ENCODE measurements at places on chromosomes 4 and X.

DNA sequence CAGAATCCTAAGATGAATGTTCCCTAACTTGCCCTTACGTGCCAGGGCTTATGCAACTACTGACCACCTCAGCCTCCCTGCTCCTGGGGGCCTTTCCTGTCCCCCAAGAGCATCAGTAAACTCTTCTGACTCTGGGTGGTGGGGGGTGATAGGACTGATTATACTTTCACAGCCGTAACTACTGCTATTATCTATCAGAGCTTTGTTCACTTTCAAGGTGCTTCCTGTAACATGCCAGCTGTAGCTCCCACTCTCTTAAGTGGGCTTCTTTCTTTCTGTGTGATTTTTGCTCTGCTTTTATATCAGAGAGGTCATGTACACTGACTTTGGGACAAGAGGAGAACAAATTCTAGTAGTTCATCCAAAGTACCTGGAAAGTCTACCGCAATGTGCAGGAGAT lies 25.3 kb downstream of the SPINK2 start:
- no peak for DNase-seq

DNA sequence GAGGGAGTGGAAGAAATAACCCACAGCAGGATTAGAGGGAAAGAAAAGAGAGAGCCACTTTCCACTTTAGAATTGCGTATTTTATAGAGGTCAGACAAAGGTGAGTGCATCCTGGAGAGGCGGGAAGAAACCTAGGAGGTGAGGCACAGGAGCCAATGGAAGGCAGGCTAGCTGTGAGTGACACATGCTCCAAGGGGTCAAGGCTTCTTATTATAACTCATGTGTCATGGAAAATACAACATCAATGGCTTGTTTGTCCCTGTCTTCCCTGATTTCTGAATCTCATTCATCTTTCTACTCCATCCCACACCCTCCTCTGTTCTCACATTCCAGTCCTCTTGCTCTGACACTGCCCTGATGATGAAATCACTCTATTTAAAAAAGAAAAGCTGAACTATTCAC lies 14.4 kb downstream of the ANXA3 start:
- DNase-seq = no peak

GRCh38 chrX:103002576-103002975 lies 61.4 kb downstream of the BEX1 start:
- DNase-seq = peak; percentile 18

GRCh38 chr4:189765736-189766135 lies 174.9 kb upstream of the FRG1 start:
- no peak for DNase-seq

- no peak for DNase-seq
These were observed 885.0 kb upstream of the EPHA5 start for GRCh38 chr4:66555301-66555700.

DNA sequence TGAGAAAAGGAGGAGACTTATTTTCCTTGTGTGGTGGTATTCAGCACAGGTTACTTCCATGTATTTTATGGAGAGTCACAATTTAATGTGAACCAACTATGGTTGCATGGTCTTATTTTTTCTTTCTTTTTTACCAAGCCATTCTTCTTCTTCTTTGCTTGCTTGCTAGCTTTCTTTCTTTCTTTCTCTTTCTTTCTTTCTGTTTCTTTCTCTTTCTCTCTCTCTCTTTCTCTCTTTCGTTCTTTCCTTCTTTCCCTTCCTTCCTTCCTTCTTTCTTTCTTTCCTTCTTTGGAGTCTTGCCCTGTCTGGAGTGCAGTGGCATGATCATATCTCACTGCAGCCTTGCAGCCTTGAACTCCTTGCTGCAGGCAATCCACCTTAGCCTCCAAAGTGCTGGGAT lies 68.9 kb downstream of the DOCK11 start:
- DNase-seq = no peak

GRCh38 chr4:85837439-85837733 lies 362.4 kb downstream of the ARHGAP24 start:
- no peak for DNase-seq

GRCh38 chrX:74318672-74319071 lies 14.7 kb downstream of the ZCCHC13 start:
- no peak for DNase-seq

- peak; percentile 51 for DNase-seq
These were observed 351.9 kb upstream of the FTHL17 start for GRCh38 chrX:31423609-31424189.

DNA sequence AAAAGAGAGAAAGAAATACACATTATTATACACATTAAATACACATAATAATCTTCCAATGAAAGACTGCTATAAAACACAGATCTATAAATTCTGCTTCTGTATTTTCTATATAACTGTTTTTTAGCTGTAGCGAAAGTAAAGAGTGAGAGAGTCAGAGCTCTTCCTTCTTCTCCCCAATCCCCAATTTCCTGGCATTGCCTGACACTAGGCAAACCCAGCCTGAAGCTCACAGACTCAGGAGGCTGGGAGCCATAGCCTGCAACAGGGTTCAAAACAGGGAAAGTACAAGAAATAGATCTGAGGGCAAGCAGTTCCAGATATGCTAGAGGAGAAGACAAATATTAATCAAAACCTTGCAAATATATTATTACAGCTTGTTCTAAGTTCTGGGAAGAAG lies 201.6 kb downstream of the HNRNPD start:
- DNase-seq = no peak

GRCh38 chr4:96729641-96730040 lies 889.7 kb downstream of the PDHA2 start:
- no peak for DNase-seq

DNA sequence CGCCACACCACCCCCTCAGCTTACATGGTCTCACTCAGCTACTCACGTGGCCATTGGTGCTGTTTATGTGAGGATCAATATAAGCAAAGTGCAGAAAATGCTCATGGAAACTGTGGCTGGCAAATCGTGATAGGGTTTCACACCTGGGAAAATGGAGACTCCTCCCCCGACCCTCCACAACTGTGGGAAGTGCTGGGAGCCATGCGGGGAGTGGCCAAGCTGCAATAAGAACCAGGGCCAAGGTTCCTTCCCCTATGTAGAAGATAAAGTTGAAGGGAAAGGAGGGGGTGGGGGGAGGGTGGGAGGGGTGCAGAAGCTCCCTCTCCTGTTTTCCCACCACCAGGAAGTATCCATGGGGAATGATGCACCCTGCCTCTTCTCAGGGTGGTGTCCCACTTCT lies 145.5 kb upstream of the MAMLD1 start:
- no peak for DNase-seq

DNA sequence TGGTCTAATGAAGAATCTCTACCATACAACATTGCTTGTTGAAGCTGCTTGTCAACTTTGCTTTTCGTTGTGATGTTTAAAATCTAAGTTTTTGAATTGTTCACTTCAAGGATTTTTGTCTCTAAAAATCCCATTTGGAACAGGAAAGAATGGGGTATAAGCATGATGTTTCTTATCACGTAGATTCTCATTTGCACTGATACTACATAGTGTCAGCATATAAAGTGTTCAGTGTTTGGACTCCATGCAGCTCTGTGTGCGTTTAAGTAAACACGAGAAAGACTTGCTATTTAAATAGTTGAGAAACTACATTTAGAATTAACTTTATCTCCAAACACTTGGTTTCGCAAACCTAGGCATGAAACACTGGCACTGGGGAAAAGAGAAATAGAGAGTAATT lies 452.5 kb downstream of the NKX6-1 start:
- no peak for DNase-seq

Measured in testis (tissue), 5 donors.